ENCODE measurements at places on chromosomes 5 and 9.

DNA sequence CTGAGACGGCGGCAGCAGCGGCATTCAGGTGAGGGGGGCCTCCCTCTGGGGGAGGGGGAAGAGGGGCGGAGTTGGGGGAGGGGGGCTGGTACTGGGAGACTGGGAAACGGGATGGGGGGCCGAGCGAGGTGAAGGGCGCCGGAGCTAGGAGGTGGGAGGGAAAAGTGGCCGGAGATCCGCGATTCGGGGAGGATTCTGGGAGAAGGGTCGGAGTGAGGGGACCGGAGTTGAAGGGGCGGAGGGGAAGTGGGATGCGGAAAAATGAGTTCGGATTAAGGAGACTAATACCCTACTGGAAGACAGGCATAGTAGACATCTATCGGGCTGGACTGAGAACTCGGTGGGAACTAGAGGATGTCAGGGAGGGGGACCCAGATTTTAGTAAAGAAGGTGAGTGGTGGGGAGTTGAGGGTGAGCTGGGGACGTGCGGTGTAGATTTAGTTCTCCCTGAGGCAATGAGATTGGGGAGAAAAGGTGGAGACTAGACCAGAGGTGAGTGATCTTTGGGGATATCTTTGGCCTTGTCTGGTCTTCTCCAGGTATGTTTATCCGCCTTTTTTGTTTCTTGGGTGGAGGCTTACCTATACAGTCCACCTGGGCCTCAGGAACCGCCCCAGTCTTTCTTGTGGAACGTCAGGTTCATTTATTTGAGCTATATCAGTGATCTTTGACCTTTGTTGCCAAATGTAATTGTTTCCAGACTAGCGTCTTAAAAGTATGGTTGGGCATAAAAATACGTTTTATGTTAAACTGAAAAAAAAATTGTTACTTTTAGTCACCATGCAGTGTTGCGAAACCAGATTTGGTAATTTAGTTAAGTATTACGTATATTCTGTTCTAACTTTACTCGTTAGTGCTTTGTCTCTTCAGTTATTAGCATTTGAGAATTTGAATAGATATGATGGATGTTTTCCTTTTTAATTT is 632 bp downstream of the UBAP1 start:
- DNase-seq, result peak; percentile 90

- no peak for DNase-seq
Measured at GRCh38 chr5:149740866-149741459, 10.9 kb downstream of the PPARGC1B start.

DNA sequence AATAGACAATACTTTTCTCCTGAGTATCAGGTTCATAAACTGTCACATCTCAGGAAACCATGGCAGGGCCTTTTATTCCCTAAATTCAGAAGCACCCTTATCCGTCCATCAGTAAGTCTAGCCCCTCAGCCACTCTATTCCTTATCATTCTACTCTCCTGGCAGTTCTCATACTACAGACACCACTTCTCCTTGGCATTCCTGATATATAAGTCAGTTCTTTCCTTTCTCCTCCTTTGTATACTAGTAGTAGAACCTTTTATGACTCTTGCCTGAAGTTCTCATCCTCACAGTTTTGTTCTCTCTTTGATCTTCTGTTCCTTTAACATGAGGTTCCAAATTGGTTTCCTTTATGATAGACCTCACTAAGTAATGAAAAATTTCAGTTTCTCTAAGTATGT is 29.3 kb downstream of the GRAMD2B start:
- no peak for DNase-seq

GRCh38 chr9:98083061-98083501 is 26.5 kb downstream of the NANS start:
- DNase-seq, result no peak

DNA sequence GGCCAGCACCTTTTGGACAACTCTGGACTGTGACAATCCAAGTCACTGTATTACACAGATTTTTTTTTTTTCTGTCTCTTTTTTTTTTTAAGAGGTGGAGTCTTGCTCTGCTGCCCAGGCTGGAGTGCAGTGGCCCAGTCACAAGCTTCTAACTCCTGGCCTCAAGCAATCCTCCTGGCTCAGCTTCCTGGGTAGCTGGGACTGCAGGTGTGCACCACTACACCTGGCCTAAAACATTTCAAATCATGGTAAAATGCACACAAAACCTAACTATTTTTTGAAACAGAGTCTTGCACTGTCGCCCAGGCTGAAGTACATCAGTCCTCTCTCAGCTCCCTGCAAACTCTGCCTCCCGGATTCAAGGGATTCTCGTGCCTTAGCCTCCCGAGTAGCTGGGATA is 7.2 kb upstream of the N4BP3 start:
- DNase-seq, result no peak

- DNase-seq, result no peak
Measured at GRCh38 chr5:16854351-16854750, 81.7 kb downstream of the MYO10 start.

GRCh38 chr9:97077452-97078295 is 38.7 kb upstream of the CTSV start:
- peak; percentile 39 for DNase-seq

GRCh38 chr5:76469656-76470290 is 66.7 kb downstream of the IQGAP2 start:
- DNase-seq, result no peak

- no peak for DNase-seq
Measured at GRCh38 chr5:15367489-15367888, 132.5 kb upstream of the FBXL7 start.

DNA sequence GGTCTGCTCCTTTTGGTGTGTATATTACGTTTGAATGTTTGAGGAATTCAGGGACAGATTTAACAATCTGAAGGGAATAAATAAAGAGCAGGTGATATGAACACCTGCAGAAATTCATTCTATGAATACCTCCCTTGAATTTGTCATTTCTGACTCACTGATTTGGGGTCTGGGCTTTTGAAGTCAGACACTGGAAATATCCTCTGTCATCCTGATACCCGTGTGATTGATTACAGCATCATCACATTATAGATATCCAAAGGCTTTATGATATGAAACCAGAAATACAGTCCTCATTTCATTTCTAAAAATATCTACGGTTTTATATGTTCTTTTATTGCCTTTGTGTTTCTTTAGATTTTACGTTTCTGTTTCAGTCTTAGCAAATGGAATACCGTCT is 68.5 kb downstream of the TMEM232 start:
- DNase-seq, result no peak

DNA sequence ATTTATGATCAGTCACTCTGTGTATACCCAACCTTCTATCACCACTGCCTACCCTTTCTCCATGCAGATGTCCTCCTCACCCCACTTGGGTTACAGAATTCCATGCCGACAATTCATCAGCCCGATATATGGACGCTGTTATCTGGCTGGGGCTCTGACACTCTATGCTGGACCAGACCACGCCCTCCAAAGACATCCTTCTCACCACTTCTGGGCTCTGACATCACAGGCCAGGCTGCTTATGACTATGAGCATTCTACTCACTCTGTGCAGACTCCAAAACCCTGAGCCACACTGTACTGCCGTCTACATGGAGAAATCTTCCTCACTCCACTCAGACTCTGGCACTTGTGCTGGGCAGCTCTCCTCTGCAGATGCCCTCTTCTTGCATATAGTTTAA is 7.6 kb upstream of the AK3 start:
- DNase-seq, result no peak

DNA sequence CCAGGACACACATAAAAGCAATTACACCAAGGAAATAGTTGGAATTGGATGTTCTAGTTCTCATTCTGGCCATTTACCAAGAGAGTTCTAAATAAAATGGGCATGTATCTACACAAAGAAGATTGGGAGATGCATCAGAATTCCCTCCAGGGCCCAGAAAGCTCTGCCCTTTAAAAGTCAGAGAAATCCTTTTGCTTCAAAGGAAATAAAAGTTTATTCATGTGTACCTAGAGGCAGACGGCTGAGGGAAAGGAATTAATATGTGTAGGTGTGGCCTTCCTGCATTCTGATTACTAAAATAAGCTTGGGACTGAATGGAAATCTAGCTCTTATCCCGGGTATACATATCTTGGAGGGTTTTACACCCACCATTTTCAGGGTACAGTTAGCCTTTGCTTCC is 719.4 kb downstream of the SEMA5A start:
- DNase-seq, result no peak

DNA sequence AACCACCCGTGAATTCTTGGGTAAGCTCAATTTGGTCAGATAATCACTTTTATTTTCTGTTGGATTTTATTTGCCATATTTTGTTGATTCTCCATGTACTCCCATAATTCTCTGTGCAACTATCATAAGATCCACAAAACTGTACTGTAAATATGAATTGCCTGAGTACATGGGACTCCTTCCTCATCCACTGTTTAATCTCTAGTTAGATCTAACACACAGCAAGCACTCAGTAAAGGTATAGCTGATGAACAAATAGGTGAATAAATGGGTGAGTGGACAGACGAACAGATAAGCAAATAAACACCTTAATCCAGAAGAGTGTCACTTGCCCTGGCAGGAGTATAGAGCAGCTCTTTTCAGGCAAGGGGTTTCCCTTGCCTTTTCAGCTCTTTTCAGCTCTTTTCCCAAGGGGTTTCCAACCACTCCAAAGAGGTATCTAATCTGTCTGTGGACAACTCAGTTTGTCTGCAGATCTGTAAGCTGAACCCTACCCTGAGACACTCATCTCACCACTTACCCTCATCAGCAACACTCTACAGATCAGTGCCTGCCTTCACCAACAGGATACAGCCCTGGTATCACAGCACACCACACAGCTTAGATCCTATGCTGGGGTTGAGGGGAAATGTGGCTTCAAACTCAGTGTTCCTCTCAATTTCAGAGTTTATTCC is 51.2 kb downstream of the SIL1 start:
- DNase-seq, result no peak

DNA sequence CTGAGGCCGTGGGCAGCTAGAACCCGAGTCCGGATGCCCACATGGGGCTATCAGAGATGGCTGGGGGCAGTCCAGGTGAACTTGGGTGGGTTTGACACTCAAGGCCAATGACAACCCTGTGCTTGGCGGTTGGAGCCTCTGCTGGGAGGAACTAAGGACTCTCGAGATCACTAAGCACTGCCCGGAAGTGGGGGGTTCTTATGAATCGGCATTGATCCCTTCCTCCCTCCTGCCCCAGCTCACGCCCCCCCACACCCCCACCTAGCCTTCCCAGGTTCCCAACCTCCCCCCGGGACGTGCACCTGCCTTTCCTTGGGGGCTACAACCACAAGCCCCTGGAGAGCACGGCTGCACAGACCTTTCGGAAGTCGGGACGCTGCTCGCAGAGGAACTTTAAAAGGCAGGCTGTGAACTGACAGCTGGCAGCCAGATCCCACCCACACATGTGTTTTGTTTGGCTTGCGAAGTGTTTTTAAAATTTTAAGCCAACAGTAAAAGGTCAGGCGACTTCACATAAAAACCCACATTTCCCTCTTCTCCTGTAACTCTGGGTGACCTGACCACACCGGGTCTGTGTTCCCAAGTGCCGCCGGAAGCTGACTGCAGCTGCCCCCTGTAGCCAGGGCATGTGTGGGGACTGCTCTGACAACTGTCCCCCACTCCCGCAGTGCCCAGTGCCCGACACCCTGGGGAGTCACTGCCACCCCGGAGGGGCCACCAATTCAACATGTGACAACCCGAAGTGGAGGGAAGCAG is 5.1 kb upstream of the RALGDS start:
- no peak for DNase-seq

- DNase-seq, result no peak
Measured at GRCh38 chr9:15373881-15374280, 48.8 kb upstream of the SNAPC3 start.

DNA sequence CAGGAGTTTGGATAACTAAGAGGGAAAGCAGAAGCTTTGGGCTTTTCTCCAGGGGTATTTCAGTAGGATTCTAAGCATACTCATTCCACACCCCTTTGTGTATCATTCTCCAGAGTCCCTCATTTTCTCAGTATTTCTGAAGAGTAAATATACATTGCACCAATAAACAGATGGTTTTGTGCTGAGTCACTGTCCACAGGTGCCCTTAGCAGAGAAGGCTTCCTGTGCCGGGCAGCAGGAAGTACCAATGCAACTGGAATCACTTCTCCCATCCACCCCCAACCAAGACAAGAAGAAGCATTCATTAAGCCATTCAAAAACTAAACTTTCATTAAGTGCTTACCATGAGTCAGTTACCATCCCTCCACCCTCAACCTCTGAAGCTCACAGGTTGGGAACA is 3.6 kb upstream of the CCNJL start:
- DNase-seq, result no peak

- DNase-seq, result no peak
Measured at GRCh38 chr5:133297293-133297692, 245.5 kb downstream of the HSPA4 start.

GRCh38 chr5:16803831-16804230 is 132.3 kb downstream of the MYO10 start:
- no peak for DNase-seq
